Activated T-helper 1 cell treated with anti-CD3 and anti-CD28 coated beads, Interleukin-2, amount 50 U/mL, for 16 hours (primary cell): ENCODE measurements at places on chromosomes 6 and 20.

GRCh38 chr20:9516234-9516871 lies 2.0 kb downstream of the LAMP5 start:
- DNase-seq: no peak

DNA sequence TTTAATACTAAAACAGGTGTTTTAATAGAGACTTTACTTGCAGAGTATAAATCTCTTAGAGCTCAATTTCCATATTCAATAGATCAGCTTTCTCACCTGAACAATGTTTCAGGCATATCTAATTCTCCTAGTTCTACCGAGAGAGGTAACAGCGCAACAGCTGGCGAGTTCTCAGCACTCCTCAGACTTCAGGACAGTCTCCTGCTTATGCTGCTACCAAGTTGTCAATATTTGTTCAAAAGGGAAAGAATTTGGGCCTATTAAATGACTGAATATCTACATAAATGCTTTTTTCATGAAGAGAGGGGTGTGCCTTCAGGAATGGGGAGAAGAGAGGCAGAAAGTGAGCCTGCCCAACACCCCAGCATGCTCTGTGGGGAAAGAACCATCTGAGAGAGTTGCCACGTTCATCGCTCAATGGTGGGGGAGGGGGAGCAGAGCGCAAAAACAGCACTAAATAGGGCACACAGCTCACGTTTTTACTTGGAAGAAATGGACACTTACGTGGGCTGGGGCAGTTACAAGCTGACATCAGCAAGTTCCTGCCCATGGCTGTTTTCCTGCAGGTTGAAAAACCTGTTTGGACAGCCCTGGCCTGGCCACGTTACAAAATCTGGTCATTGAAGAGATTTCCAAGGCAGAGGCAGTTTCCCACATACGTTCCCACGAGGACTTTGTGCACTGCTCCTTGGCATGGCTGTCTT lies 38.0 kb downstream of the EZR start:
- no peak for DNase-seq

- DNase-seq: no peak
These were observed 11.3 kb upstream of the TFAP2A start for GRCh38 chr6:10425975-10426780.

- no peak for DNase-seq
These were observed 30.5 kb downstream of the CDKAL1 start for GRCh38 chr6:20564777-20565176.

DNA sequence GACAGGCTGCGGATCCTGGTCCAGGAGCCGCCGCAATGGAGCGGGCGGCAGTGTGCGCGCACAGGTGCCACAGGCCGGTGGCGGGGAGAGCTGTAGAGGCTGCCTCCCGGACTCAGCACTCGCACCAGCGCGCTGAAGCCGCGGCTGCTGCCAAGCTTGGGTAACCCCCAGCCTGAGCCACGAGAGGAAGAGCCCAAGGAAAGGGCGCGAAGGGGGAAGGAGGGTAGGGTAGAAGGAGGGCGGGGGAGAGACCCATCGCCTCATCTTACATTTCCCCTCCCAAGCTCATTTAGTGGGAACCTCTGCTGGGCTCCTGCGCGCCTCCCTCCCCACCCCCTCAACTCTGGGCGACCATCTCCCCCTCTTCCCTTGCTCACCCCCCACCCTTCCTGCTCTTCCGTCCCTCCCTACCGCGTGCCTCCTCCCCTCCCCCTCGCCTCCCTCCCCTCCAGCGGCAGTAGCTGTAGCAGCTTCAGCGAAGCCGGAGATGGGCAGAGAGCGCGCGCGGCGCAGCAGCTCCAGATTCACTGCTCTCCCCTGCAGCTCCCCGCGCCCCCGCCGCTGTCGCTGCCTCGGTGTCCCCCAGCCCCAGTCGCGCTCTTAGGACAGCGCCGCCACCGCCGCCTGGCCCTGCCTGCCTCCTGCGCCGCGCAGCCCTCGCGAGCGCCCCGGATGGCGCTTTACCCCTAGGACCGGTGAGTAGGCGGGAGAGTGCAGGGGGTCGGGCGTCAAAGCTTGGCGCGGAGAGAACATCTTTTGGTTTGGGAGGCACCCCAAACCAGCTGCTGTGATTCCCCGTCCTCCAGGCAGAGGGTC lies at the start of gene FUT9:
TSS of gene FUT9 (plus strand) at position 457 of the 816 bp plus-strand sequence. CDS start 187,182 bp downstream, outside the sequence.
- no peak for DNase-seq

GRCh38 chr6:144655376-144655775 lies 370.2 kb downstream of the UTRN start:
- DNase-seq: no peak

DNA sequence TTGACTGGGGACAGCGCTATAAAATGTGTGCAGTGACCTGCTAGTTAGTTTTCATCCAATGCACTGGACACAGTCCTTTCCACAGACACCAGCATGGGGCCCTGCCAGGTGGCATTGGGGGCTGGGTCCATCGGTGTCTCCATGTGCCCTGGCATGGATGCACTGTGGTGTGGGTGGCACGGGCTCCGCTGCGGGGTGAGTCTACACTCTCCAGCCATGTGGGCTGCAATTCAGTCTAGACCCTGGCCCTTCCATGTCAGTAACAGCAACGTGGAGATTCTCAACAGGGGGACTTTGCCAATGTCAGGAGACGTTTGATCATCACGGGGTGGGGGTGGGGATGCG lies 100.0 kb downstream of the RAMACL start:
- DNase-seq: no peak

DNA sequence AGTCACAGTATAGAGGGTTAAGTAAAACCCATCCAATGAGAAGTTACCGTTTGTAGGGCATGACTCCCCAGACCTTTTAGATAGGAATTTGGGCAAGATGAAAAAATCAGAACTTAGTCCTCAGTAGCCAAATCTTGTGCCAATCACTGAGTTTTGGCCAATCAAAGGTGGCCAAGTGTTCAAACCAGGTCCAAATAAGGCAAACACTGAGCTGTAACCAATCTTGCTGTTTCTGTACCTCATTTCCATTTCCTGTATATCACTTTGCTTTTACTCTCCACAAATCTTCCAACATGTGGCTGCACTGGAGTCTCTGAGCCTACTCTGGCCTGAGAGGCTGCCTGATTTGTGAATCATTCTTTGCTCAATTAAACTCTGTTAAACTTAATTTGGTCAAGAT lies 81.8 kb upstream of the GPR6 start:
- DNase-seq: no peak

DNA sequence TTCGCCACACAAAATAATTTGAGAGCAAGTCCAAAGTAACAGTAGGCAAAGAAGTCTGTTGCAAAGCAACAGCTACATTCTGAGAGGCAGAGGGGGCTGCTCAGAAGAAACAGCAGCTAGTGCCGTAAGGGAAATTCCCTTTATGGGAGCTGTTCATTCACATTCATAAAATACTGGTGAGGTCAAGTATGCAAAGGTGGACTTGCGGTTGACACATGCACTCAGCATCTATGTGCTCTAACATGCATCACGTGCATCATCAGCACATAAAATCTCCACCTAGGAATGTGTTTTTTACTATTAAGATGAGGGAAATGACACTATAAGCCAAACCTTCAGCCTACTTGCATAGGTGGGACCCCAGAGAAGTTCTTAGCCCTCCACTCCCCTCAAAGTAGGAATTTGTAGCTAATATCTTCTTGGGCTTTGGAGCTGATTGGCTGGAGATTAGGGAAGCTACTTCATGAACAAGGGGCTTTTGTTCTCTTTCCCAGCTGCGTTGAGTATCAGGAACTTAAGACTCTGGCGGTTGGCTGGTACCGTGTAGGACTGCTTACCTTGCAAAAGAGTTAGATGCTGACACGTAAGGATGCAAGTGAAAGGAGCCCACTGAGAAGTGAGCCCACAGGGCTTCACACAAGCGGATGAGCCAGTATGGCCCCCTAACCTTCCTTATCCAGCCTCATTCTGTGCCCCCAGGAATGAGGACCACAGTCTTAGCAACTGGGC lies 12.4 kb downstream of the CST3 start:
- no peak for DNase-seq

DNA sequence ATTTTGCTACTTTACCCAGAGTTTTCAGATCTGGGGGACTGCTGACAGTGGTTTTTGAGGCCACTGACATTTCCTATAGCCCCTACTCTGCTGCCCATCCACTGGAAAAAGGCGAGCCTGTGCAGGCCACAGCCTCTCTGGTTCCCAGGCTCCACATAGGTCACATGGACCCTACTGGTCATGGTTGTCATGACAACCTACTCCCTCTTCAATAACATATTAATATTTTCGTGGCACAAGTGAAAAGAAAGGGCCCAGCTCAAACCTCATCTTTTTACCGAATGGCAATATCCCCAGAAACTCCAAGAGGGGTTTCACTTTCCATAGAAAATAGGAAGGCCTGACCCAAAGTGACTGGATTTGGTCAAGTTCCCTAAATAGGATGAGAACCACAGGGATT lies 11.0 kb upstream of the FOXO3 start:
- no peak for DNase-seq

DNA sequence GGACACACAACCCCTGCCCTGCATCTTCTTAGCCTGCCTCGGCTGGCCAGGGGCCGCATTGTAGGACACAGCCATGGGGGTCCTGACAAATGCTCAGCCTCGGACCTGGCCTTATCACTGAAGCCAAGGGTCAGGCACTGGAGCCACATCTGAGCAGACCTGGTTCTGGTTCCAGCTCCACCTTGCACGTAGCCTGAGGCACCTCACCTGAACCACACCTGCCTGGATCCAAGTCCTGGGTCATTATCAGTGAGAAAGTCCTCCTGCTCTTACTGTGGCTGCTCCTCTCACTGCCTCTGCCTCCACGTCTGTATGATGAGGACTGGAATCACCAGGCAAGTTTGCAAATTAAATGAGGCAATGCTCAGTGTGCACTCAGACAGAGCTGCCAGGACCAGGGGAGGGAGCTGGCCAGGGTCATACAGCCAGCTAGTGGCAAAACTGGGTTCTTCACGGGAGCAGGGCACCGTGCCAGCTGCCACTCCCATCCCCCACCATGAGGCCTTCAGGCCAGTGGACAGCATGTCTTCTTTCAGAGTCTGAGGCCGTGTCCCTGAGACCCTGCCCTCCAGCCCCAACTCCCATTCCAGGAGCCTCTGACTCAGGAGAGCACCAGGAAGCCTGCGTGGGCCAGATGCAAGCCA lies 40.2 kb downstream of the MRPL14 start:
- no peak for DNase-seq

DNA sequence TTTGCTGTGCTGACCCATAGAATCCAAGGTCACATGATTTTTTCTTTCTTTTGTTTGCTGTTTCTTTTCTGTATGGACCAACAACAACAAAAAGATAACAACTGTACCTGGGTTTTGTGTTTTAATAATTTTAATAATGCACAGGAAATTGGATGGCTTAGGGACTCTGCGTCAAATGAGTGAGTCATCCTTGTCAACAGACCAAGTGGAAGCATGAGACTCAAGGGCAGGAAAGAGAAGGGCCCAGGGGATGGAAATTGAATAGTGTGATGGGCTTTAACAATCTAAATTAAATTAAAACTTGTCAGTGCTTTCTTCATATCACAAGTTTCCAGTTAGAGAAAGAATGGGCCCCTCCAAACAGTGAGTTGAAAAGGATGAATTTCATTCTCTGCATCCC lies 413.0 kb downstream of the PREX1 start:
- no peak for DNase-seq

- no peak for DNase-seq
These were observed 33.4 kb downstream of the CTNNBL1 start for GRCh38 chr20:37726971-37727956.

- no peak for DNase-seq
These were observed 345.1 kb upstream of the AGPAT4 start for GRCh38 chr6:161618831-161619454.

GRCh38 chr6:81002126-81002525 lies 750.4 kb downstream of the TENT5A start:
- no peak for DNase-seq

- DNase-seq: no peak
These were observed 102.3 kb downstream of the EDN3 start for GRCh38 chr20:59402681-59403080.

DNA sequence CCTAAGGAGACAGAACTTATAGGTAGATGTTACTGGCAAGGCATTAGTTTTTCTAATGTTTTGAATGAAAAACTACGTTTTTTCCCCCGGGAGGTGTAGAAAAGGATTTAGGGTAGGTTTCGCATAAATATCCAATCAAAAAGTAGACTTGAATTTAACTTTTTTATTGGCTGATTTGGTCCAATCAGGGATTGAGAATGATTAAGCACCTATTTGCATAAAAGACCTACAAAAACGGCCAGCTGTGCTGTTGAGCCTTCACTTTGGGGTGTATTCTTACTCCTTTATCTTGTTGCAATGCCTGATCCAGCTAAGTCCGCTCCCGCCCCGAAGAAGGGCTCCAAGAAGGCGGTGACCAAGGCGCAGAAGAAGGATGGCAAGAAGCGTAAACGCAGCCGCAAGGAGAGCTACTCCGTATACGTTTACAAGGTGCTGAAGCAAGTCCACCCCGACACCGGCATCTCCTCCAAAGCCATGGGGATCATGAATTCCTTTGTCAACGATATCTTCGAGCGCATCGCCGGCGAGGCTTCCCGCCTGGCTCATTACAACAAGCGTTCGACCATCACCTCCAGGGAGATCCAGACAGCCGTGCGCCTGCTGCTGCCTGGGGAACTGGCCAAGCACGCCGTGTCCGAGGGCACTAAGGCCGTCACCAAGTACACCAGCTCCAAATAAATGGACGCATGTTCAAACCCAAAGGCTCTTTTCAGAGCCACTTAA lies 113.5 kb upstream of the BTN3A2 start:
- no peak for DNase-seq

DNA sequence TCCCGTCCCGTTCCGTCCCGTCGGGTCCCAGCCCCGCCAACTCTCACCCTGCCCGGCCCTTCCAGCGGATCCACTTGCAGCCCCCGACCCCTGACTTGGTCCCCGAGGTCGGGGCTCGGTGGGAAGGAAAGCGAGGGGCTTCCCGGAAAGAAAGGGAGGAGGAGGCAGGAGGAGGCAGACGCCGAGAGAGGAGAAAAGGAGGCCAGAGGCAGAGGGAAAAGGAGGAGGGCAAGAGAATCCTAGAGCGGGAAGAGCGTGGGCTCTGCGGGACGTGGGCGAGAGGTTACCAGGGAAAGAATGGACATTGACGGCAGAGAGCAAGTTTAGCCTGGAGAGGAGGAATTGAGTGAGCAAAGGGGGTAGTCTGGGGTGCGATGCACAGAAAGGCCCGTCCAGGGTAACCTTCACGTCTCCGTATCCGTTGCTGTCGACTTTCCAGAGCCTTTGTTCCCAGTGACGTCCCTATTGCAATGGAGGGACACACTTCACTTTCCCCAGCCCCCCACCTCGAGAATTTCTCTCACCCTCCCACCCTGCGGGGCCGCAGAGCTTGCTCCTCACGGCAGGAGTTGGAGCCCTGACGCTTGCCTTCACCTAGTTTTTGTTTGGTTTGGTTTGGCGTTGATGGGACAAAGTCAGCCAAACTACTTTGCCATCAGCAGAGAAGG lies 477 bp upstream of the MOXD1 start:
- DNase-seq: no peak
